Prostate gland (tissue), 2 donors: ENCODE measurements at places on chromosomes 3 and 15.

GRCh38 chr3:48180531-48181253, 7.5 kb downstream of the CDC25A start:
- no peak for DNase-seq

DNA sequence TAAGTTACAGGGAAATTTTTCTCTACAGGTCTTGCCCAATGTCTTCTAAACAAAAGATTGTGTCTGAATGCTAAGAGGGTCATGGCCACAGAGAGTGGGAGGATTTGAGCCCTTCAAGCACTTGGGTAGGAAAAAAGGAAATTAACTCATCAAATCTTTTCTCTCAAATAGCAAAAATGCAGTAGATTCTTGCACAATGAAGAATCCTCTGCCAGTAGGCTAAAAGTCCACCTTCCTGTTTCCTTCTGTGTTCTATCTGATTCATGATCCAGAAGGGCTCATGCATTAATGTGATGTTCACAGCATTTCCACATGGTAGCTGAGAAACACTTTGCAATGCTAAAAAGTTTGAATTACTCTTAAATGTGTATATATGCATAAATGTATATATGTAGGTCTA, 177.1 kb downstream of the CD47 start:
- no peak for DNase-seq

- DNase-seq: no peak
Measured at GRCh38 chr15:51856714-51857380, 27.4 kb downstream of the TMOD3 start.

DNA sequence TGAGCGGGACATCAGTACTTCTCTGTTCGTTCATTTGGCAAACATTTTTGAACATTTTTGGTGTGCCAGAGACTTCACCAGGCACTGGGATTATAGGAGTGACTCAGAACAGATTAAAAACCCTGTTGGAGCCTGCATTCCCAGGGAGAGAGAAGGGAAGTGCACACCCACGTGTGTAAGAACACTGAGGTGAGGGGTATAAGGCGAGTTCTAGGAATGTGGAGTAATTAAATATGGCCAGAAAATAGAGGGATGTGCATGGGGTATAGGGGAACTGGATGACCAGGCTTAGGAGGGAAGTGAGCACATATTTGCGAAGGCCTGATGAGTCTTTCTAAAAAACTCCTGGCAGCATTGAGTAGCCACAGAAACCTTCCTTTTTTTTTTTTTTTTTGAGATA, 401.2 kb upstream of the C2CD4B start:
- no peak for DNase-seq

DNA sequence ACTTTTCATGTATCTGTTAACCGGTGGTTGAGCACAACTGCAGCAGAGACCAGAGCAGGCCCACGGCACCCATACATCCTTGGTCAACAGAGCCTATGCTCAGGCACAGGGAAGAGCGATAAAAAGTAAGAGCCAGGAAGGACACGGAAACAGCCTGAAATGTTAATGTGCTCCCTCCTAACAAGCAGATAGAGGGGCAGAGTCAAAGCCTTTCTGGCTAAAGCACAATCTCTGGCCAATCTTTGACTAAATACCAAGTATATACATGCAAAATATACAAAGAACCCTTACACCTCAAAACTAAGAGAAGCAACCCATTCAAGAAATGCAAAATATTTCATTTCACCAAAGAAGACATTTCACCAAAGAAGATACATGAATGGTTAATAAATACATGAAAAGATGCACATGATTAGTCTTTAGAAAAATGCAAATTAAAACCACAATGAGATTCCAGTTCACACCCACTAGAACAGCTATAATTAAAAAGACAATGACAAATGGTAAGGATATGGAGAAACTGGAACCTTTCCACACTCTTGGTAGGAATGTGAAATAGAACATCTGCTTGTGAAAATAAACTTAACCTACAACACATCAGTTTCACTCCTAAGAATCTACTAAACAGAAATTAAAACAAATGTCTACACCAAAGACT, 88.0 kb downstream of the OSBPL10 start:
- no peak for DNase-seq

DNA sequence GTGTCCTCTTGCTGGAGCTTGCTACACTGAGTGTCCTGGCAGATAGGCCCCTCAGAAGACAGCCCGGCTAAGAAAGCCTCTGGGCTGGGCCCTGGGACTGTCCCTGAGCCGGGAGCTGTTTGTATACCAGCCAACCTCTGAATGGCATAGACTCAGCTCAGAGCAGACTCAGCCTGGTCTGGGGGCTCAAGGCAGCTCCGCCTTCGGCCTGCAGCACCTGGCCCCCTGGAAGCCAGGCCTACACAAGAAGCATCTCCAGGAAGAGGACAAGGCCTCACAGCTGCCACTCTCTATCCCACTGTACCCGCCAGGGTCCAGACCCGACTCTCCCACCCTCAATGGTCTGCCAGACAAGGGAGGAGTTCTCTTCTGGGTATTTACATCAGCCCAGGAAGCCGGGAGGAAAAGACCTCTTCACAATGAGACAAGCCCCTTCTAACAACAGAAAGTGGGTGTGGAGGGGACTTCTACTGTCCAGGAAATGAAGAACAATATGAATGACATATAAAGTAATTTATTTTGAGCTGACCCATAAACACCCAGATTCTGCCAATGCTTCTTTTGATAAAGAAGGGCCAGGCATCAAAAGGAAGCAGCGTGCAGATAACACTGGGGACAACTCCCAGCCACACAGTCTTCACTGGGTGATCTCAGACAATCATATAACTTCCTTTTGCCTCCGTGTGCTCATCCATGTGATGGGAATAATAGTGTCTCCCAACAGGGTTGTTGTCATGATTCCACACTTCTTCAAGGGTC, 110.2 kb downstream of the TPRA1 start:
- DNase-seq: no peak

DNA sequence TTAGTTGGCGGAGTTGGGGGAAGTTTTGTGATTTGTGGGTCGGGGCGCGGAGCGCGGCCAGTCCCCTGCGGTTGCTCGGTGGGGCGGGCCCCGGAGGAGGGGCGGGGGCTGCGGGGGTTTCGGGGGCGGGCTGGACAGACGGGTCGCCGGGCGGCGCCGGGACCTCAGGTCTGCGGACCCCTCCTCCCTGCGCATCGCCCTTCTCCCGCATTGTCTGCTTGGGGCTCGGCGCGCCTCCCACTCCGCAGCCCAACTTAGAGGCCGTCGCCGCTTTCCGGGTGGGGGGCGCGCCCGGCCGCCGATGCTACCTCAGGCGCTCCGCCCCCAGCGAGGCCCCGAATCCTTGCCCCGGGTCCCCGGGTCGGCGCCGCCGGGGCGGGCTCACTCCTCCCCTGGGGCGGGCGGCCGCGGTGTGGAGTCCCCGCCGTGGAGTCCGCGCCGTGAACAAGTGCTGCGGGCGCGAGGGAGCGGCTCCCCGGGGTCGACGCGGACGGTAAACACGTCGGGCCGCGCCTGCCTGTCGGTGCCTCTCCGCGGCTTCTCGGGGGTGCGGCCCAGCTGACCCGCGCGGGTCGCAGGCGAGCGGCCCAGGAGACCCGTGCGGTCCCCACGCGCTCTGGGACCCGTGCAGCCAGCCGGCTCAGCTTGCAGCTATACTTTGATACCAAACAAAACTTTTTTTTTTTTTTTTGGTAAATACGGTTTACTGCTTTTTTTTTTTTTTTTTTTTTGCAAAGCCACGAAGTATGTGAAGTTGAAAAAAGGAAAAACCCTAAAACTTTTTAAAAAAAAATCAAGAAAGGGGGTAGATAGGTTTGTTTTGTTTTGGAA, 624 bp downstream of the AKAP13 start:
- peak; percentile 28 for DNase-seq

- no peak for DNase-seq
Measured at GRCh38 chr3:161770484-161771386, 274.1 kb downstream of the OTOL1 start.

- no peak for DNase-seq
Measured at GRCh38 chr15:63891768-63892133, 58.0 kb upstream of the HERC1 start.

DNA sequence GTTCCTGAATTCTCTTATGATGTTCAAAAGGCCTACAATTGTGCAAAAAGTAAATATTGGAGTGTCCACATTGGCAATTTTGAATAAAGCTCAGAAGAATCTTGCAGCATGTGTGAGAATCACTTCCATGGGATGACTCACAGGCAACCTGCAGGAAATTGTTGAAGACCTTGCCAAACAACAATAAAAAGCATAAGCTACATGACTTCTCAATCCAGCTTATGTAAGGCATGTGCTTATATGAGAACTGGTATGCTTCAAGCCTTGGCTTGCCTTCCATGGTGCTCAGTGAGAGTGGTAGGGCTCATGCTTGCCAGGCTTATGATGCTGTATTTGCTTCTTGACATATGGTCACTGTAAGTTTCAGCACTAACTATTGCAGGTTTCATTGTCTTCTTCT, 18.4 kb upstream of the BCHE start:
- peak; percentile 13 for DNase-seq

DNA sequence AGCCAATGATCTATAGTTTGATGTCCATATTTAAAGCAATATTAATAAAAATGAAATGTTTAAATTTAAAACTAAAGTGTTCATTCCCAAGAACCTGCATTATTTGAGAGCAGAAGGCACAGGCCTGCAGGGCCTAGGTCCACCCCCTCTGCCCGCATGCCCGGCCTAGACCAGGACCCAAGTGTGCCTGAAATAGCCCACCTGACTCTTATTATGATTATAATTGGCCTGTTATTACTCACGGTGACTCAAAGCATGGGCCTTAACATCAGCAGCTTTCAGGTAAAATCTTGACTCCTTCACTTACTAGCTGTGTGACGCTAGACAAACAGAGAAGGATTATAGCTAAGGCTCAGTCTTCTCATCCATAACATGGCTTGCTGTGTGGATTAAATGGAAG, 128.8 kb downstream of the PLCL2 start:
- no peak for DNase-seq

GRCh38 chr3:85162905-85163304, 204.1 kb downstream of the CADM2 start:
- DNase-seq: no peak

DNA sequence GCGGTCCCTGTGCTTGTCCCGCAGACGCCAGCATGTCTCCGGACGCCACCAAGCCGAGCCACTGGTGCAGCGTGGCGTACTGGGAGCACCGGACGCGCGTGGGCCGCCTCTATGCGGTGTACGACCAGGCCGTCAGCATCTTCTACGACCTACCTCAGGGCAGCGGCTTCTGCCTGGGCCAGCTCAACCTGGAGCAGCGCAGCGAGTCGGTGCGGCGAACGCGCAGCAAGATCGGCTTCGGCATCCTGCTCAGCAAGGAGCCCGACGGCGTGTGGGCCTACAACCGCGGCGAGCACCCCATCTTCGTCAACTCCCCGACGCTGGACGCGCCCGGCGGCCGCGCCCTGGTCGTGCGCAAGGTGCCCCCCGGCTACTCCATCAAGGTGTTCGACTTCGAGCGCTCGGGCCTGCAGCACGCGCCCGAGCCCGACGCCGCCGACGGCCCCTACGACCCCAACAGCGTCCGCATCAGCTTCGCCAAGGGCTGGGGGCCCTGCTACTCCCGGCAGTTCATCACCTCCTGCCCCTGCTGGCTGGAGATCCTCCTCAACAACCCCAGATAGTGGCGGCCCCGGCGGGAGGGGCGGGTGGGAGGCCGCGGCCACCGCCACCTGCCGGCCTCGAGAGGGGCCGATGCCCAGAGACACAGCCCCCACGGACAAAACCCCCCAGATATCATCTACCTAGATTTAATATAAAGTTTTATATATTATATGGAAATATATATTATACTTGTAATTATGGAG, 79.1 kb downstream of the SMAD6 start:
- no peak for DNase-seq
